ENCODE measurements at places on chromosomes 12 and 14. TPM values are rescaled to one million over a fixed set of nuclear protein-coding genes. Genes with fewer than 3 reads are reported as not detected.

GRCh38 chr12:127294651-127295210, 972.2 kb upstream of the TMEM132C start:
- peak; percentile 39 for DNase-seq

The DDHD1 gene
- total RNA-seq, result 22.0 TPM

- DNase-seq, result no peak
Observed at GRCh38 chr12:96395236-96395635, 5.0 kb downstream of the CDK17 start.

- DNase-seq, result no peak
Observed at GRCh38 chr14:79573486-79573885, 637.8 kb downstream of the DIO2 start.

The GTF2A1 gene
- 34.4 TPM for total RNA-seq

DNA sequence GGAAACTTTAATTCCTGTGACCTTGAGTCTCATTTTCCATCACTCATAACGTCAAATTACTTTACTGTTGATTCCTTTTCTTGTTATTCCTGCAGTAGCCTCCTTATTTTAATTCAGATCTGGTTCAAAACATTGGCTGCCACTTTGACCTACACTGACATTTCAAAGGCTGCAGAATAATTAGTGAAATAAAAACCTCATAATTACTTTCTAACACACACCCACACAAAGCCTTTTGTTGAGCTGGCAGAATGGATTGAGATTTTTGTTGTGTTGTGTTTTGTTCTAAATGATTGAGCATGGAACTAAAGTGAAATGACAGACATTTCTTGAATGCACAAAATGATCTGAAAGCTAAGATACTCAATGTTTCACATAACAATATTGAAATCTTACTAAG, 507.5 kb upstream of the STXBP6 start:
- no peak for DNase-seq

DNA sequence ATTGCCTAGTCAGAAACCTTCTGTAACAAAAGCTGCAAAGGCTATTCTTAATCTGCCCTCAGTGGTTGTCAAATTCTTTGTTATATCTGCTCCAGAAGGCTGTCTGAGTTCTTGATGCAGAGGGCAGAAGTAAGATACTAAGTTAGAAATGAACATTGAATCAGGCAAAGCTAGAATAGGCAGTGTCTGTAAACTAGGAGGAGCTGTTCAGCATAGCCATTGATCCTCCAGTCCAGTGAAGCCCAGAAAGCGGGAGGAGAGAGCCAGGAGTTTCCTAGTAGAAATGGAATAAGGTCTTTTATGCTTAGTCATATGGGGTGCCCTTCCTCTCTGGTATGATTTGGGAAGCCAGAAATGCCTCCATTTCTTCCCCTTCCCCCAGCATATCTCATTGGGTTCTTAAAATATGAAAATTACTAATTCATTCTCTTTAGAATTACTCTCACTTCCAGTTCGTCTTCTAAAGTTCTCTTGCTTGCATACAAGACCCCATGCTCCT, 76.2 kb downstream of the APAF1 start:
- no peak for DNase-seq

Measured in endodermal cell (in vitro differentiated cells).